HCT116 (cell line): ENCODE measurements at places on chromosomes 7 and 10. TPM values are rescaled to one million over a fixed set of nuclear protein-coding genes. Genes with fewer than 3 reads are reported as not detected.

Gene STEAP4
- 0.15 TPM for total RNA-seq

Gene NKX2-3
- total RNA-seq: not detected

Gene FAM25A
- total RNA-seq: 2.7 TPM

Gene MALRD1
- not detected for total RNA-seq

Gene CAV1
- 298 TPM for total RNA-seq
